ENCODE measurements at places on chromosomes 12 and 14. TPM values are rescaled to one million over a fixed set of nuclear protein-coding genes. Genes with fewer than 3 reads are reported as not detected.

The DNM1L gene
- total RNA-seq, result 87.4 TPM

The EPYC gene
- total RNA-seq, result not detected

The KLRC4 gene
- not detected for total RNA-seq

The MOK gene
- 15.1 TPM for total RNA-seq

The LGR5 gene
- not detected for total RNA-seq

The NID2 gene
- total RNA-seq, result 61.7 TPM

The GOLT1B gene
- 51.0 TPM for total RNA-seq

The WNK1 gene
- 137 TPM for total RNA-seq

The ADSS1 gene
- 0.39 TPM for total RNA-seq

The SERPINA12 gene
- not detected for total RNA-seq

The LRRC10 gene
- total RNA-seq, result not detected

The RNF212B gene
- total RNA-seq, result not detected

The CD163 gene
- under 0.01 TPM for total RNA-seq

The ACSM4 gene
- not detected for total RNA-seq

The SMOC1 gene
- total RNA-seq, result 25.2 TPM

The SLC22A17 gene
- 9.9 TPM for total RNA-seq

The SOAT2 gene
- total RNA-seq, result under 0.01 TPM

The LRP6 gene
- 35.0 TPM for total RNA-seq

The ACTR6 gene
- 14.1 TPM for total RNA-seq

The DENND5B gene
- total RNA-seq, result 8.8 TPM

The ATG2B gene
- 34.8 TPM for total RNA-seq

The C14orf132 gene
- total RNA-seq, result 15.8 TPM

The LRR1 gene
- 34.6 TPM for total RNA-seq

The SLC25A21 gene
- 1.1 TPM for total RNA-seq

The CCDC177 gene
- total RNA-seq, result not detected

The SSTR1 gene
- under 0.01 TPM for total RNA-seq

The ERP27 gene
- not detected for total RNA-seq

The OR11H6 gene
- total RNA-seq, result not detected

The TSPAN8 gene
- not detected for total RNA-seq
